ENCODE measurements at places on chromosomes 1 and 21.
A peak's percentile ranks its signal among the peaks of the same experiment; 100 is the strongest.

DNA sequence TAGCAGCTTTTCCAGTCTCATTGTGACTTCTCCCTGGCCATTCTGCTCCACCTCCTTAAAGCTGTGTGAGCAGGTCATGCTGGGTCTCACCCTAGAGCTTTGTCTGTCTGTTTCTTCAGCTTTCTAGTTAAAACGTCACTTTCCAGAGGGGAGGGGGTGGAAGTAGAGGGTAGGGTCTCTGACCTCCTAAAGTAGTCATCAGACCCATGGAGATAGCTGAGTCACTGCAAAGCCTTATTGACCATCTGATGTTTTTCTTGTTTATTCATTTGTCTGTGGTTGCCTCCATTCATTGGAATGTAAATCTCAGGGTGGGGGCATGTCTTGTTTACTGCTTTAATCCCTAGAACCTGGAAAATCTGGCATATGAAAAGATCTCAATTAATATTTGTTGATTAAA lies 52.7 kb downstream of the ELF3 start:
- no peak for DNase-seq

- DNase-seq: no peak
These were observed 15.9 kb upstream of the SYDE2 start for GRCh38 chr1:85216697-85217096.

- no peak for DNase-seq
These were observed 179.9 kb downstream of the HMCN1 start for GRCh38 chr1:185914089-185914488.

- no peak for DNase-seq
These were observed 19.6 kb downstream of the CDC42BPA start for GRCh38 chr1:227298512-227299240.

- peak; percentile 31 for DNase-seq
These were observed 136.1 kb upstream of the IRF2BP2 start for GRCh38 chr1:234745844-234746797.

DNA sequence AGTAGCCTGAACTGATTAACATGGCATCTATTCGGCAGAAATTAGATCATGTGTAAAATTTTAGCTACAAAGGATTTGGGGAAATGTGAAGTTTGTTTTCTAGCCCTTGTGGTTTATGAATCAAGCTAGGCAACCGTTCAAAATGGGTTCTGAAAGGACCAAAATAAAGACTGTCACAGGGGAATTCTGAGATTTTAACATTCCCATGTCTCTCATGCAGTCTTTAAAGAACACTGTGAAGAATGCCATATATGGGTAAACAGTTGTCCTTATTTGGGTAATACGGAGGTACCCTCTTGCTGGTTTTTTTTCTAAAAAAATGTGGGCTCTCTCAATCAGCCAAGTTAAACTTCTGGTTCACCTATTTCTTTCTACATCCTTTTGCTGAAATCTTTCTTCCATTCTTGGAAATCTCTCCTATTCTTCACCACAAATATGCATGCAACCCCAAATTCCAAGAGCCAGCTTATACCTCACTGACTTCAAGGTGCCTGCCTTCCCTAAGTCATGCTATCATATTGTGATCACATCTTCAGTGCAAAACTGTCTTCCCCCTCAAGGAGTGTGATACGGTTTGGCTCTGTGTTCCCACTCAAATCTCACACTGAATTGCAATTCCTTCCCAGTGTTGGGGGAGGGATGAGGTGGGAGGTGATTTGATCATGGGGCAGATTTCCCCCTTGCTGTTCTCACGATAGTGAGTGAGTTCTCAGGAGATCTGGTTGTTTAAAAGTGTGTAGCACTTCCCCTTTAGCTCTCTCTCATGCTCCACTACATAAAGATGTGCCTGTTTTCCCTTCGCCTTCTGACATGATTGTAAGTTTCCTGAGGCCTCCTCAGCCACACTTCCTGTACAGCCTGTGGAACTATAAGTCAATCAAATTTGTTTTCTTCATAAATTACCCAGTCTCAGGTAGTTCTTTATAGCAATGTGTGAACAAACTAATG lies 308.7 kb downstream of the TTLL7 start:
- no peak for DNase-seq

DNA sequence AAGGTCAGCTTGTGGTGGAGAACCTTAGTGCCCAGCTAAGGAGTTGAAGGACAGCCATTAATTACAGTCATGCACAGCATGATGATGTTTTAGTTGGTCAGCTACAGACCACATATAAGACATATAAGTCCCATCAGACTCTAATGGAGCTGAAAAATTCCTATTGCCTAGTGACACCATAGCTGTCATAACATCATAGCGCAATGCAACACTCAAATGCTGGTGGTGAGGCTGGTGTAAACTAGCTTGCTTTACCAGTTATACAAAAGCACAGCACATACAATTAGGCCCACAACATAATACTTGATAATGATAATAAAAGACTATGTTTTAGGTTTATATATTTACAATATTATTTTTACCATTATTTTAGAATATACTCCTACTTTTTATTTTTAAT lies 4.0 kb downstream of the ECHDC2 start:
- DNase-seq: no peak

DNA sequence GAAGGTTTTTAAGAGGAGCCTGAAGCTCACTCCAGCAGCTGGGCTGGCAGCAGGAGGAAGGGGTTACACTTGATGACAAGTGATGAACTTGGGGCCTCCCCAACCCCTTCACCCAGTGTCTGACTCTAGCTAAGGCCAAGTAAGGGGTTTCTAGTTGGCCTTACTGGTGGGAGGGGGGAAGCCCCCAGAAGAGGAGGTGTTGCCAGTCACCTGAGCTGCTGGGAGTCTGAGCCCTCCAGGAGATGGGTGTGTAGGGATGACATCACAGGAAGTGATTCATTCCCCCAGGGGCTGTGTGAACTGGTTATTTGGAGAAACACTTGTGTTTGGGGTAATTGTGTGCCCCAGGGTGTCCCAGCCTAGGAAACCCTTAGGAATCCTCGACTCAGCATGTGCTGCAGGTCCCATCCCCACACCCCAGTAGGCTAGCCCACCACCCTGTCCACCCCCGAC lies 3.1 kb downstream of the PADI1 start:
- DNase-seq: peak; percentile 70

- no peak for DNase-seq
These were observed 116.2 kb downstream of the PRDM2 start for GRCh38 chr1:13816016-13816760.

- DNase-seq: peak; percentile 12
These were observed 40.8 kb downstream of the RGL1 start for GRCh38 chr1:183845681-183846080.

DNA sequence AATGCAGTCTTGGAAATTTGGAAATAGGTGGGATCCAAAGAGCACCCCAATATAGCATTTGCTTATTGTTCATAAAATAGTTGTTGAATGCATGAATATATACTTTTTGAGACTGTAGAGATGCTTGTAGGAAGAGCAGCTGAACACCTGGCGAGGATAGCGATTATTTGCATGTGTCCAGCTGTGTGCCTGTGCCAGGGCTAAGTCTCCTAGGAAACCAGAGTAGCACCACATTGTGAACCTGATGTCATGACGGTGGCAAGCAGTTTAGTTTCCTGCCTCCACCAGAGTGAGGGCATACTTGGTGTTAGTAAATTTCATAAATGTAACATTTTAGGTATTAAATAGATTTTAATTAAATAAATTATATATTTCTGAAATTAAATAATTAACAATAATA lies 37.3 kb upstream of the IRF2BP2 start:
- DNase-seq: no peak

GRCh38 chr1:205677167-205677566 lies 3.1 kb downstream of the SLC45A3 start:
- DNase-seq: no peak

DNA sequence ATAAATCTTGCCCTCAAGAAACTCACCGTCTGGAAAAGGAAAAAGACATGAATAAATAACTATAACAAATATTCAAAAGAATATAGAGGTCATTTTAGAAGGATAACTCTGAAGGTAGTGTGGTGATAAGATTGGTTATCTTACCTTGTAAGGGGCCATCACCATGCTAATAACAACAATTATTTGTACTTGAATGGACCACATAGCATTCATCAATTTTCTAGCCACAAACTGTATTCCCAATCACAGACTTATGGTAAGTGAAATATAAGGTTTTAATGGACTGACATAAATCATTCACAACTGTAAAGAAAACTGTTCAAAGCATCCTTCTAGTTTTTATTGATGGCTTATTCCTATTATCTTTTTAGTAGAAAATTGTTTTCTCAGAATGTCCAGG lies 57.8 kb downstream of the HMCN1 start:
- no peak for DNase-seq

GRCh38 chr1:21050031-21050430 lies 126.7 kb downstream of the EIF4G3 start:
- no peak for DNase-seq

DNA sequence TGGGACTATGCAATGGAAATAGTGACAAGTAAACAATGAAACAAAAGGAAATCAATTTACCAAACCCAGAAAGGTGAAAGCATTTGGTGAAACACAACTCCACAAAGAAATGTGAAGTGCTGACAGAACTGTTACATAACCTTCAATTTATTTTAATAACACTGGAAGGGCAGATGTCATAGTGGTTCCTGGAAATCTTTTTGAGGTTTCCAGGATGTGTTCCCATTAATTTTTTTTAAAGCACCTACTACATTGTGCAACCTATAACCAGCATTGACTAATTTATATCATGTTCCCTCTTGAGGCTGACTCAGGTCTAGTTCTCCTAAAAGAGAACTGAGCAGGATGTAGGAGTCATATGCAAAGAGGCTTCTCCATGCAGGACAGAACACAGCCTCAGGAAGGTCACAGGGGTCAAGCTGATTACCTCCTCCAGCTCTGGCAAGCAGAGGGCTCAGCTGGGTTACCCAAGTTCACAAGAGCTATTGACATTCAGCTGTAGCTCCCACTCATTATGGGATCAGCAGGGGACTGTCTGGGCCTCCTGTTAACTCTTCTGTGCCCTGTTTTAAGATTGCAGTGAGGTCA lies 157.1 kb upstream of the NRIP1 start:
- DNase-seq: peak; percentile 78

- peak; percentile 32 for DNase-seq
These were observed 5.8 kb downstream of the MYCL start for GRCh38 chr1:39895731-39896480.

DNA sequence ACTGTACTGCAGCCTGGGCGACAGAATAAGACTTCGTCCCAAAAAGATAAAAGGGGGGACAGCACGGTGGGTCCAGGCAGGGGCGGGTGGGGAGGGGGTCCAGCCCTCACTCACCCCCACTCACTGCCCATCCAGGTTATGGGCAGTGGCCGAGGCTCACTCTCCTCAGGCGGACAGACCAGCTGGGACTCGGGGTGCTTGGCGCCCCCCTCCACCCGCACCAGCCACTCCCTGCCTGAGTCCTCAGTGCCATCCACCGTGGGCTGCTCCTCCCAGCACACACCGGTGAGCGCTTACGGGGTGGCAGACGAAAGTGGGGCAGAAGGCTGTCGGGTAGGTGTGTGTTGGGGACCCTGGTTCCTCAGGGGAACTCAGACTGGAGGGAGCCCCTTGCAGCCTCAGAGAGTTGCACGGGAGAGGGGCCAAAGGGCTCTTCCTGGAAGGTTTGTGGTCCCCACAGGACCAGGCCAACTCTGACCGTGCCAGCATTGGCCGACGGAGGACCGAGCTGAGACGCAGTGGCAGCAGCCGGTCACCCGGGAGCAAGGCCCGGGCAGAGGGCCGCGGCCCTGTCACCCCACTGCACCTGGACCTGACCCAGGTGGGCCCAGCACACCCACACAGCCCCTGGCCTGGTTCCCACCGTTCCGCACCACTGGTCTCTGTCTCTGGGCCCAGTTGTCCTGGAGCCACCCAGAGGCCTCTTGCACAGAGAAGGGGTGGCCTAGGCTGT lies 6.6 kb downstream of the PLEKHN1 start:
- no peak for DNase-seq

DNA sequence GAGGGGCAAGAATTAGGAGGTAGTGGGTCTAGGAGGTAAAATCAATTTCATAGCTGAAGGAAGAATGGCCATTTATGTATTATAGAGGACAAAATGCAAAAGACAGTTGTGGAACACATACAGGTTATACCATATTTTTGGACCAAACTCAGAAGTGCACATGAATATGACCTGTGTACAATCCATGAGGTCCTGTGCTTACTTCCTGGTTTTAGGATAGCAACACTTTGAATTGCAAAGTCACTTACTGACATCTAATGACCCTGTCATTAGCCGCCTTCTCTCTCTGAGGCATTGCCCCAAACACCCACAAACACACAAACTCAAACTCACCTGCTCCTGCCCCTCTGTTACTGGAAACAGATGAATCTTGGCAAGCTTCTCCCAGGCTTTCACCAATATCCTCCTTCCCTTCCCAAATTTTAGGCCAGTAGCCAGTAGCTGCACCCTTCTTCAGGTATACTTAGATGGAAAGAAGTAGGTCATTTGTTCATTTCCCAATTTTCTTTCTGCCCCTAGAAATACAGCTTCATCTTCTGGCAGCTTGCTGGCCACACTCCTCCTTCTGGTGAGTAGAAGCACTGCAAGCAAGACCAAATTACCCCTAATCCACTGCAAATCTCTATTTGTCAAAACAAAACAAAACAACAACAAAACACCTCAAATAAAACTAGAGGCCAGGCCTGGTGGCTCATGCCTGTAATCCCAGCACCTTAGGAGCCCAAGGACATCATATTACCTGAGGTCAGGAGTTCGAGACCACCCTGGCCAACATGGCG lies 13.7 kb upstream of the RPL5 start:
- DNase-seq: no peak

DNA sequence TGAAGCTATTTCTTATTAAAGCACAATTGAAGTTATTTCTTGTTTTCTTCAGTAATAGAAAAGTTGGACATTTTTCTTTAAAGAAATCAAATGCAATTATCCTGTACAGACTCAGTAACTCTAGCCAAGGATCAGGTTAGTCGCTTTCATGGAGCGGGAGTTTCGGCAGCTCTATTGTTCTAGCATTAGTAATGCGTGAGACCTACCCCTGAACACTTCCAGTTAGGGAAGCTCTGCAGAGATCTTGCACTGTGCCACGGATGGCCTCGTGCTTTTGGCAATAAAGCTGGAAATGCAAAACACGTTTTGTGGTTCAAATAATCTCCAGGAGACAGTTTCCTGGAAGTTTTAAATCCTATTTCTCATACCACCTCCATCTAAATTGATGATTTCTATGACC lies 488.4 kb downstream of the SETD4 start:
- DNase-seq: no peak

DNA sequence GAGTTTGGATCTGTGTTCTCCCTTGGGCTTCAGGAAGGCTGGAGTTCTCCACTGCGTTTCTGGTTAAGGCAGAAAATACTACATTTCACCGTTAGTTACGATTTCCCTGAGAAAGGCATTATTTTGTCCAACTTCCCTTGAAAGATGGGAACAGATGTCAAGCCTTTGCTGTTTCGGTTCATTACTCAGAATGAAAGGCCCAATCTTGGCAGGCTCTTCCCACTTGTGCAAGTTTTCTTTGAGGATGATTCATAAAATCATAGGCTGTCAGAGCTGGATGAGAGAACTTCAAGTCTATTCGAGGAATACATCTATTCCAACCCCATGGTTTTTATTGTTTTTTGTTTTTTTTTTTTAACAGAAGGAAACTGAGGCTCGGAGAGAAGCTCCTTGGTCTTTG lies 205.2 kb downstream of the GRIK3 start:
- peak; percentile 59 for DNase-seq

GRCh38 chr1:206467915-206468314 lies 2.4 kb upstream of the IKBKE start:
- no peak for DNase-seq

Measured in MG63 (cell line).